ENCODE measurements at places on chromosomes 5 and 9.

- no peak for DNase-seq
These were observed 487.9 kb downstream of the ARHGEF28 start for GRCh38 chr5:74113927-74114326.

DNA sequence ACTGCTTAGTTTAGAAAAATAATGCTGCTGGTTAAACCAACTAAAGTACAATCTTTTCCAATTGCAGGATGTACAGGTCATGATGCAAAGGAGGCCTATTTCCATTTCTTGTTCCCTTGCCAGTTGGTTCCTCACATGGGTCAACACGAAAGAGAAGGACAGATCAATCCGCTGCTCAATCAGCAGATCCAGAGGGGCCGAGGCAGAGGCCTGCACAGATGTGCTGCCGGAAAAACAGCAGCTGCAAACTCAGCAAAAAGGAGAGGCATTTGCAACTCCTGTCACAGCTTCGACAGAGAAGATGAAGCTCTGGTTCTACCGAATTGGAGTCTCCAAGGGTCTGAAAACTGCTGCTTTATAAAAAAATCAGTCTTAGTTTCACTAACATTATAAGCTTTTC, 69.8 kb downstream of the NIPSNAP3B start:
- DNase-seq = no peak

DNA sequence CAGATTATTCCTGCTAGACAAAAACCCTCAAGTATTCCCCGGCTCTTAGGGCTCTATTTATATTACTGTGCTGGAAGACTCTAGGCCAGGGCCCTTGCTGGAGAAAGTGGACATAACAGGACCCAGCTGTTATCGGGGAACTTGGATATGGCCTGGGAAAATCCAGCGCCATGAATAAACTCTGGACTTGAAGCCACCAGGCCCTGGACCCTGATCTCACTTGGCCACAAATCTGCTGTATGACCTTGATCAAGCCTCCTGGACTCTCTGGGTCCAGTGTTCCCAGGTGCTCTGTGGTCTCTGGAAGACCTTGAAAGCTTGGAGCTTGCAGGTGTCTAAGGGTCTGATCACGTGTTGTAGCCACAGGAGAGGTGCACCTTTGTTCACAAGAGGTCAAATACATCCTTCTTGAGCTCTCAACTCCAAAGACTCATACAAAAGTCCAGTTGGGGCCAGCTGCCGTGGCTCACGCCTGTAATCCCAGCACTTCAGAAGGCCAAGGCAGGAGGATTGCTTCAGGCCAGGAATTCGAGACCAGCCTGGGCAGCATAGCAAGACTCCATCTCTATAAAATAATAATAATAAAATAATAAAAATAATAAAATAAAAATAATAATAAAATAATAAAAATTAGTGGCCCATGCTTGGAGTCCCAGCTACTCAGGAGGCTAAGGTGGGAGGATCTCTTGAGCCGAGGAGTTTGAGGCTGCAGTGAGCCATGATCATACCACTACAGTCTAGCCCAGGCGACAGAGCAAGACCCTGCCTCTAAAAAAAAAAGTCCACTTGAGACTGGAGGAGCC, 26.5 kb downstream of the COL27A1 start:
- DNase-seq = no peak

DNA sequence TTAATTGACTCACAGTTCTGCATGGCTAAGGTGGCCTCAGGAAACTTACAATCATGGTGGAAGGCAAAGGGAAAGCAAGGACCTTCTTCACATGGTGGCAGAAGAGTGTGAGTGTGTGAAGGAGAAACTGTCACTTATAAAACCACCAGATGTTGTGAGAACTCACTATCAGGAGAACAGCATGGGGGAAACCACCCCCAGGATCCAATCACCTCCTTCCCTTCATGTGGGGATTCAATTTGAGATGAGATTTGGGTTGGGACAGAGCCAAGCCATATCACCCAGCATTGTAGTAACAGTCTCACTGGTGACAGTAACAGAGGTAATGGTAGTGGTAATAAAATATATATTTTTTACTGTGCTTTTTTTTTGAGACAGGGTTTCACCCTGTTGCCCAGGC, 18.1 kb downstream of the ZBTB5 start:
- no peak for DNase-seq

- DNase-seq = no peak
These were observed at the start of gene ARL10 for GRCh38 chr5:176365351-176366231. ARL10 (plus strand) TSS chr5:176365487; CDS start chr5:176365564, 77 bp downstream.

Data from stimulated activated CD8-positive, alpha-beta memory T cell treated with anti-CD3 and anti-CD28 coated beads, Interleukin-2, amount 100 ng/mL, for 1 hour (primary cell).